NCI-H1930 (cell line): ENCODE measurements at places on chromosomes 11 and 22.

DNA sequence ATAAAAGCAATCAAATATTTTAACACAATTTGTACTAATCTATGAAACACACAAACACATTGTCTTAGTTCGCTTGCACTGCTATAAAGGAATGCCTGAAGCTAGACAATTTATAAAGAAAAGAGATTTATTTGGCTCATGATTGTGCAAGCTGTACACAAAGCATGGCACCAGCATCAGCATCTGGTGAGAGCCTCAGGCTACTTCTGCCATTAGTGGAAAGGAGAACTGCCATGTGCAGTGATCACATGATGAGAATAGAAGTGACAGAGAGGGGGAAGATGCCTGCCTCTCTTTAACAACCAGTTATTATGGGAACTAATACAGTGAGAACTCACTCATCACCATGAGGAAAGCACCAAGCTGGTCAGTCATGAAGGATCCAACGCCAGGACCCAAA lies 105.1 kb downstream of the GUCY1A2 start:
- no peak for DNase-seq

GRCh38 chr22:30969532-30970355 lies 679 bp downstream of the TUG1 start:
- no peak for DNase-seq

DNA sequence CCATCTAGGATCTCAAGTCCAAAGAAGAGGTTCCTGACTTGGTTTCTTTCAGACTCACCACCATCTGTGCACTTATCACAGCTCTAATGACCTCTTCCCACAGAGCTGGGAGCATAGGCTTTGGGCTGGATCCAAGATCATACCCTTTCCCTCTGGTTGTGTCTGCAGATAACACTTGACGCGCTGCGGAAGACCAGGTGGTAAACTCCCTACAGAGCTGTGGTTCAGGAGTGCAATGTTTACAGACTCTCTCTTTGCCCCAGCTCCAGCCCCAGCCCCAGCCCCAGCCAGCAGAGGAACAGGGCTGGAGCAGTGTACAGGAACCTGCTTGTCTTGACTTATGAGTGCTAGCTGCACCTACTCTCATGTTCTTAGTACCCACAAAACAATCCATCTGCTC lies 274.4 kb upstream of the SYN3 start:
- no peak for DNase-seq

DNA sequence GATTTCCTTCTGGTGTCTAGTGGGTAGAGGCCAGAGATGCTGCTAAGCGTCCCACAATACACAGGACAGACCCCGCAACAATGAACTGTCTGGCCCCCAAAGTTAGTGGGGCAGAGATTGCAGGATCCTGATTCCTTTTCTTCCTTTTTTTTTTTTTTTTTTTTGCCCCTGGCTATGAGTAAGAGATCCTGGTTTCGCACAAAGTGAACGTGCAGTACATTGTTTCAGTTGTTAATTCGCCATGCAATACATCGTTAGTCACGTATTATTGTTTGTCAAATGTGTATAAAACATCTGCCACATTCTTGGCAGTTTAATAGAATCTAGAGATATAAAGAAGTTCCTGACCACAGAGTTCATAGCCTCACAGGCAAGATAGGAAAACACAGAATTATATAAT lies 20.2 kb downstream of the ST3GAL4 start:
- no peak for DNase-seq

DNA sequence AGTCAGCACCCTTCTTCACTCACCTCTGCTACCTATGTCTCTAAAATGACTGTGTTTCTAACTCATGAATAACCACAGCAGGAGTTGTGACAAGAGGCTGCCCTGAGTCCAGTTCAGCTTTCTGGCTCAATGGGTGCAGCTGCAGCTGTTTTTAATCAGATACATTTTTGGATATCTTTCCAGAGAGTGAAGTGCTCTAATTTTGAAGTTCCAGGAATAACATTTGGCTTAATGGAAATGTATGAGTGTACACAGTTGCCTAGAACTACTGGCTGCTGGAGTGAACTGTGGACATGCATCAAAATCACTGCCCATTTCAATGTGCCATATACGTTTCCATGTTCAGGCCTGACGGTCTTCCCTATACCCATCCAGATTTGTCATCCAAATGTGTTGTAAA lies 769.5 kb upstream of the ANO3 start:
- DNase-seq, result no peak

DNA sequence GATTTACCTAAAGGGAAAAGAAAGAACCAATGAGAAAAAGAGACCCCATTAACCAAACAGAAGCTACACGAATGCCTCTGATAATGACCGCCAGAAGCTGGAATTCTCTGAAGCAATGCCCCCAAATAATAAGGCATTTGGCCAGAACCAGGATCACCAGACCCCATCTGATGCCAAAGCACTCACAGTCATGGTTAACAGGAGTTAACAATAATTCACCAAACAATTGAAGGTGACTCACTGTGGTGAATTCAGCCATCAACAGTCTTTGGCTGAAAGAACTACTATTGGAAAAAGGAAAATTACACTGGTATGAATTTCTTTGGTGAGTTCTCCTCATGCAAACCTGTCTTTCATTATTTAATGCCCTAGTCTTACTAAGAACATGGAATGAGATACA lies 21.9 kb upstream of the NFRKB start:
- DNase-seq, result no peak

GRCh38 chr11:103735497-103736032 lies 300.9 kb upstream of the DDI1 start:
- no peak for DNase-seq
